CD4-positive, alpha-beta T cell treated with Interleukin-6 for 4 hours (primary cell): ENCODE measurements at places on chromosomes 1 and 21.
A peak's percentile ranks its signal among the peaks of the same experiment; 100 is the strongest.

DNA sequence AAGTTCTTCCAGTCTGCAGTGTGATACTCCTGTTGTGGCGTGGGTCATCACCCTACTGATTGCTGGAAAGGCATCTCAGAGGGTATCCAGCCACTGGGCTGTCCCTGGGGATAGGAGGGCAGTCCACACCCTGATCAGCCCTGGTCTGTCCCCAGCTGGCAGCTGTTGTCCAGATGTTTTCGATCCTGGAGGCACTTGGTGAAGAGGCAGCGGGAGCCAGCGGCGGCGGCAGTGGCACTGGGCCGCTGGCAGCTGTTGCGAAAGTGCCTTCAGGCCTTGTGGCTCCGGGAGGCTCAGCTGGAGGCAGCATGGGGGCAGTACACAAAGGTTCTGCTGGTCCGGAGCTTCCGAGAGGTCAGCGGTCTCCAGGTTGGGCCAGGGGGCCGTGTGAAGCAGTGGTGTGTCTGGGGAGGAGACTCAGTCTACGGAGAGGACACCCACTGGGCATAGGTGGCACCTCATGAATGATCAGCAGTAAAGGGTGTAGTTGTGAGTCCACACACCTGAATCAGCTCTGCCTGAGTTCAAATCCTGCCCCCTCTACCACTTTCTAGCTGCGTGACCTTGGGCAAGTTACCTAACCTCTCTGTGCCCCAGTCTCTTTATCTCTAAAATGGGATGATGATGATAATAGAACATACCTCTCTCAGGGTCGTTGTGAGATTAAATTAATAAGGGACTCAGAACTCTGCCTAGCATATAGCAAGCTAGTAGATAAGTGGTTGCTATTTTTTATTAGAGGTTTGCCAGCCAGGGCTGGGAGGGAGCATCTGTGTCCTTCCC, 6.1 kb downstream of the C1orf167 start:
- no peak for DNase-seq

DNA sequence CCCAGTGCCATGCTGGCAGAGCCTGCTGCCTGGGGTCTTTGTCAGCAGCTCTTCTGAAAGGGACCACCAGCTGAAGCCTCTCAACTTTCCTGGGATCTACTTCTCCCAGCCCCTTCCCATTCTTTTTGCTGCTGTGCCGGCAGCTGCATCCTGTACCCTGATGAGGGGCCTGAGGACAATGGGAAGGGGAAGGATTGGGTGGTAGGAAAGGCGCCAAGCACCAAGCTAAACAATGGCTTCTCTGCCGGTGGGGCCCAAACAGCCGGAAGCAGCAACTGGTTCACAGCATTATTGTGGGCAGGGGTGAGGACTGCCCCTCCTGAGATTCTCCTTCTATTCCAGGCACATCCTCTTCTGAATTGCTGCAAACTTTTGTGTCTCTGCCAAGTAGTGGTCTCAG, 5.0 kb upstream of the EFCAB14 start:
- no peak for DNase-seq

DNA sequence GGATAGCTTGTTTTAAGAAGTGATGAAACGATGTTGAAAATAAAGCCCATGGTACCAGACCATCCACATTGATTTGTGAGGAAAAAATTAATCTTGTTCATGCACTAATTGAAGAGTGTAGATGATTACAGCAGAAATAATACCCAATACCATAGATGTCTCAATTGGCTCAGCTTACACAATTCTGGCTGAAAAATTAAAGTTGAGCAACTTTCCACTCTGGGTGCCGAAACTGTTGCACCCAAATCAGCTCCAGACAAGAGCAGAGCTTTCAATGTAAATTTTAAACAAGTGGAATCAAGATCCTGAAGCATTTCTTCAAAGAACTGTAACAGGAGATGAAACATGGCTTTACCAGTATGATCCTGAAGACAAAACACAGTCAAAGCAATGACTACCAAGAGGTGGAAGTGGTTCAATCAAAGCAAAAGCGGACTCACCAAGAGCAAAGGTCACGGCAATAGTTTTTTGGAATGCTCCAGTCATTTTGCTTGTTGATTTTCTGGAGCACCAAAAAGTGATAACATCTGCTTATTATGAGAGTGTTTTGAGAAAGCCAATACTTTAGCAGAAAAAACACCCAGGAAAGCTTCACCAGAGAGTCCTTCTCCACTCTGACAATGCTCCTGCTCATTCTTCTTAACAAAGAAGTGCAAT, 16.1 kb upstream of the KCNA3 start:
- no peak for DNase-seq

- no peak for DNase-seq
These were observed 30.6 kb downstream of the LY9 start for GRCh38 chr1:160826546-160826945.

DNA sequence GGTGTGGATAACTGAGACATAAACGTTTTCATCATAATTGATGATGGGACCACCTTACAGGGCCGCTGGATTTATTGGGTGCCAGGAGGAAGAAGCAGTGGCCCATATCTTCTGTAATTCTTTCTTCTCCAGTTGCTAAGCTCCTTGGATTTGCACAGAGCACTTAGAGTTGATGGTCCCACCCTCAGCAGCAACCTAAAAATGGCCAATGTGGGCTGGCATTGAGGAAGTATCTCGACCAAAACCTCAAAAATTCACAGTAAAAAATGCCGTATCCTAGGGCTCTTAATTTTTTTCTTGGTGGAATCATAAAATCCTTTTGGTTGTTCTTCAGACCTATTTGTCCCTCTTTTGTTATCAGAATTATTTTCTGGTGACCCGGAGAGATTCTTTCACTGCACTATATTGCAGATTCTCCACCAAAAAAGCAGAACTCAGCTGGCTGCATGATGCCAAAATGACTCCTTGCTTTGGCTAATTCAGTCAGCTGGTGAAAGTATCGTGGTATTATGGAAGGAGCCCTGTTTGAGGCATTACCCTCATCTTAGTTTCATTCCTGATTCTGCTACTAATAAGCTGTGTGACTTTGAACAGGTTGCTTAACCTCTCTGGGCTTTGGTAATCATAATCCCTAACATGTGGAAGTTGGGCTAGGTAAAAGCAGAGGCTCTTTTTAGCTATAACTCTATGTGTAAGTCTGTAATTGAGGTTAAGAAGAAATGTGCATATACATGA, 27.6 kb downstream of the KIRREL1 start:
- DNase-seq: no peak

DNA sequence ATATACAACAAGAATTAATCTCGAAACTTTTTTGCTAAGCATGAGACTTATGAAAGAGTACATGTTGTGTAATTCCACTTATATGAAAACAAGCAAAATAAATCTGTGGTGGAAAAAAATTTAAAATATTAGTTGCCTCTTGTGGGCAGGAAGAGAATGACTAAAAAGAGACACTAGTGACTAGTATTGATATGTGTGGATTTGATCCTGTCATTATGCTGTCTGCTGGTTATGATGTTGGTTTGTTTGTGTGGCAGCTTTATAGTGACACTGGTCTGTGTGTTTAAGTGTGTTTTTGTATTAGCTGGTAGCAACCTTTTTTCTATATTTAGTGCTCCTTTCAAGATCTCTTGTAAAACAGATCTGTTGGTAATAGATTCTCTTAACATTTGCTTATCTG, 267.8 kb upstream of the NRIP1 start:
- no peak for DNase-seq

DNA sequence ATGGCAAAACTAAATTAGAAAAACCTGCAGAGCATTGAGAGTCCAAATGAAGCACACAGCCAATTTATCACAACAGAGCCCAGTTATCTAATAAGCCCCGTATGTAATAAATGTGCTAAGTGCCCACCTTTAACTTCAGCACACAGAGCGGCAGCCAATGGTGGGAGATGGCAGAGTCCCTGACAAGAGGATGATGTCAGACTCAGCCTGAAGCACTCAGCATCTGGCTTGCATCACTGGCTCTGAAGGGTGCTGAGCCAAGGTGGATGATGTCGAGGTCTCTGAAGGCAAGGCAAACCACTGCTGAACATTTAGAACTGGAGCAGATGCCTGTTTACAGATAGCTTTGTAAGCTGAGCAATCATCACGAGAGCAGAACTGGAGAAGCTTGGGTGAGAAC, 118.3 kb downstream of the NUF2 start:
- DNase-seq: no peak

DNA sequence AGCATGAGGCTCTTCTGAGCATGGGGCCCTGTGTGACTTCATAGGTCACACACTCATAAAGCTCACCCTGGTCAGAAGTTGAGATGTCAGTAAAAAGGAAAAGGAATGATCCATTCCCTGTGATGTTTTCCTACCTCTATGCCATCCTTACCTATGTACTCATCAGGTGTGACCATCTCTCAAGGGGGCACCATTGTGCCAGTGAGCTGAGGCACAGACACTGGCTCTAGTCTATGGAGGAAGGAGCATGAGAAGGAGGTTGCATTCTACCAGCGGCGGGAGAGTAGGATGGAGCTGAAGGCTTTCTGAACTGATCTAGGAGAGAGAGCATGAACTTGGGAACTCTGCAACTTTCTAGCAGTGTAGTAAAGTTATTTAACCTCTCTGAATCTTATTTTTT, 65.8 kb upstream of the RGL1 start:
- no peak for DNase-seq

DNA sequence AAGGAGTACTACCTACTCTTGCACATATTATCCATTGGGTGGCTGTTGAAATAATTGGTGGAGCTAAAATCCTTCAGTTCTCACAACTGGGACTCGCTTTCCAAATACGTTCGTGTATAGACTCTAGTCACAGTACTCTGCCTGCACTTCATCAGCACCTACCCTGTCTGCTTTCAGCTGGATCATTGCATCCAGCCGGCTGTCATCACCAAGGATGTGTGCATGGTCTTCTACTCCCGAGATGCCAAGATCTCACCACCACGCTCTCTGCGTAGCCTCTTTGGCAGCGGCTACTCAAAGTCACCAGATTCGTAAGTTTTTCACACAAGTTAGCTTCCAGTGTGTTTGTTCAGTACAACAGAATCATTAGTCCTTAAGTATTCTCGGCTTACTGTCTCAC, 37.3 kb upstream of the PGD start:
- DNase-seq: no peak

GRCh38 chr1:159942632-159943277, 2.7 kb downstream of the IGSF9 start:
- DNase-seq: no peak

GRCh38 chr1:28521502-28522164, 15.8 kb downstream of the RCC1 start:
- DNase-seq: no peak

DNA sequence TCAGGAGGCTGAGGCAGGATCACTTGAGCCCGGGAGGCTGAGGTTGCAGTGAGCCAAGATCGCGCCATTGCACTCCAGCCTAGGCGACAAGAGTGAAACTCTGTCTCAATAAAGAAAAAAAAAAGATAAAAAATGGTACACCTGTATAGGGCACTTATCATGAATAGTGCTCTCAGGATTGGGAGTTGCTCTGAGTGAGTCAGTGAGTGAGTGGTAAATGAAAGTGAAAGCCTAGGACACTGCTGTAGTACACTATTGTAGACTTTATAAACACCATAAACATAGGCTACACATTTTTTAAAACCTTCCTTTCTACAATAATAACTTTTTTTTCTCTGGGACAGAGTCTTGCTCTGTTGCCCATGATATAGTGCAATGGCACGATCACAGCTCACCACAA, 16.8 kb downstream of the PHTF1 start:
- no peak for DNase-seq

- no peak for DNase-seq
These were observed 401.2 kb upstream of the VAMP3 start for GRCh38 chr1:7369866-7370265.

- no peak for DNase-seq
These were observed 53.0 kb downstream of the KANK4 start for GRCh38 chr1:62265956-62266935.

- no peak for DNase-seq
These were observed 6.5 kb downstream of the ZNF644 start for GRCh38 chr1:91015358-91015780.

- no peak for DNase-seq
These were observed 88.1 kb downstream of the GPATCH2 start for GRCh38 chr1:217542837-217543236.

GRCh38 chr1:89588480-89588879, 44.4 kb upstream of the LRRC8C start:
- no peak for DNase-seq

GRCh38 chr1:117754061-117754969, 148.5 kb downstream of the TENT5C start:
- peak; percentile 68 for DNase-seq

- DNase-seq: no peak
These were observed 444.8 kb downstream of the TTLL7 start for GRCh38 chr1:83554174-83554573.

DNA sequence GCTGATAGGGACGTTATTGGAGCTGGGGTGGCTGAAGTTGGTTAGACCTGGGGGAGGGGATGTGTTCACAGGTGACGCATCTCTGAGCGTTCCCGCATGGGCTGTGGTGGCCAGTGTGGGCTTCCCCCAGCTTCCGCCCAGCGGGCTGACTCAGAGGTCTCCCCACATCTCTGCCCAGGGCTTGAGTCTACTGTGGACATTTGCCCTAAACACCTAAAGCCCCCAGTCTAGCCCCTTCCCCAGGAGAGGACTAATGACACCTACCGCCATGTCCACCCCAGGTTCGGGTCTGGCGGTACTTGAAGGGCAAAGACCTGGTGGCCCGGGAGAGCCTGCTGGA, 2.0 kb downstream of the AGRN start:
- no peak for DNase-seq

DNA sequence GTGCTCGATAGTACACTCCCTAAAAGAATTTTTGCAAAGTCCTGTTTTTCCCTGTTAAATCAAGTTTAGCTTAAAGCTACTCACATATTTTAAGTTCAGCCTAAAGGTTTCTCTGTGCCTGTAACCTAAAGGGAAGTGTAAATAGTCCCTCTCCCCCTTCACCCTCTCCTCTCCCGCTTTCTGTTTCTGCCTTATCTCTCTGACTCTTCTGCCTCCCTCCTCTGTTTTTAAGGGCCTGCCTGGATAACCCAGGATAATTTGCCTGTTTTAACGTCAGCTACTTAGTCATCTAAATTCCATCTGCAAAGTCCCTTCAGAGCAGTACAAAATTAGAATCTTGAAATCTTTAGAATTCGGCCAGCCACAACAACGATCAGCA, 92.6 kb downstream of the NID1 start:
- DNase-seq: no peak

- no peak for DNase-seq
These were observed 1350.0 kb upstream of the ADGRL2 start for GRCh38 chr1:80450711-80451110.

- no peak for DNase-seq
These were observed 26.6 kb upstream of the CD84 start for GRCh38 chr1:160605792-160606479.

- DNase-seq: no peak
These were observed 67.6 kb downstream of the TPR start for GRCh38 chr1:186307445-186307844.

GRCh38 chr21:42098957-42099505, 27.9 kb downstream of the UMODL1 start:
- DNase-seq: no peak

- DNase-seq: no peak
These were observed 78.6 kb upstream of the PBX1 start for GRCh38 chr1:164480285-164480907.

DNA sequence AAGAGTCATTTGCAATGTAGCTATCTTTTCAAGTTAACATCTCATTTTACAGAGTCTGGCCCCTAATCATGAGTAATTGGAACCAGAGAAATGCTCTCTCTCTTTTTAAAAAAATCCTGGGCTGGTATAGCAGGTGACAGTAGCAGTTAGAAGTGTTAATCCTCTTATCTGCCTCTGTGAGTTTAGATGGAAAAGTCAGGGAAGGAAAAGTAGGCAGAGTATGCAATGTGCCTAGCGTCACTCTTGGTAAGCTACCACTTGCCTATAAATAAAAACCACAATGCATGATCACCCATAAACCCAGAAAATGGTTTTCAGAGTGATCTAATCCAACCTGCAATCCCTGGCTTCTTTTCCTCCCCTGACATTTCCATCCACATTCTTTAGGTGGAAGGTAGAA, 43.2 kb downstream of the UTP25 start:
- no peak for DNase-seq
